SK-N-DZ (cell line): ENCODE measurements at places on chromosomes 5 and 9.

- no peak for DNase-seq
These were observed 135.1 kb upstream of the IRX2 start for GRCh38 chr5:2886531-2886930.

DNA sequence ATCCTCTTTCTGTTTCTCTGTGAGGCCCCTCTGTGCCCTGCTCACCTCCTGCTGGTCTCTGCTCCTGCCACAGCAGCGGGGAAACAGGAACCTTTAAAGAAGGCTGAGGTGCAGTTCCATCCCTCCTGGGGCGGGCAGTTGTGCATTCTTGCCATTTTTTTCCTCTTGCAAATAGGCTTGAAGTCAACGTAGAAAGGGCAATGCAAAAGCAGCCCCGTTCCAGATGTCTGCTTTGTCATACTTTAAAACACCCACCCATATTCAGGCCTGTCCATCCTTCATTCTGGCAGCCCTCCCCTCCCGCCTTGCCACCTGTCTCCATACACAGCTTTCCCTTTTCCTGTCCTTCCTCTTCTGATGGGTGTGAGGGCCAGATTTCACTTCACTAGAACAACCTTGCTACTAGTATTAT, 65.4 kb upstream of the KLF9 start:
- no peak for DNase-seq

DNA sequence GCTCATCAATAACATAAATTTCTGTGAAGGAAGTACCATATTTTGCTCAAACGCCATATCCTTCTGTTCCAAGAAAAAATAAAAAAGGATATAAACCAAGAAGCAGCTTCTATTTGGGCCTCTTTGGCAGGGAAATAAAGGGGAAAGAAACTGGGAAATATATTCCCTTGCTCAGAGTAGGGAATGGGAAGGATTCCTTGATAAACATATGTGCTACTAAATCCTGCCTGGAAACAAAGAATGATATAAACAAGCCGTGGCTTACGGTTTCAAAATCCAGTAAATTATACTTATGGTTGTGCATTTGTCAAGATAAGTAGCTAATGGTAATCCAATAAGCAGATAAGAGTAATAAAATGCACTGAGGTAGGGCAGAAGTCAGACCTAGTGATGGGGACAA, 481.6 kb downstream of the NTRK2 start:
- peak; percentile 55 for DNase-seq

DNA sequence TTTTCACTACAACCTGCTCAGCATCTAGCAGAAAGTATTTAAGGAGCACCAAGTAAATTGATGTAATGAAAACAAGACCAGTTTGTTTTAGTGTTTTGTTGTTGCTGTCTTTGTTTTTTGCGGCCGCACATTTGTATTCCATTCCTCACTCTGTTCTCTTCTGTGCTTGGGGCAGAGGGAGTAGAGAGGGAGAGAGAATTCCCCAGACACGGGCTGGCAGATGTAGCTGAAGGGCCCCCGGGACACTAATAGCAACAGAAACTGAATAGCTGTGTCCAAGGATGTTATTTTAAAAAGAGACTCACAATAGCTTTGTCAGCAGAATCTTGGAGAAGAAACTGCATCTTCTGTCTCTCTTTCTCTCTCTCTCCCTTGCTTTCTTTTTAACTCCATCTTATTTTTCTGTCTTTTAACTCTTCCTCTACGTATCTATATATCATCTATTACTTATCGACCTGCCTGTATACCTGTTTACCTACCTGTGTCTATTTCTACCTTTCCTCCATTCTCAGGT, 145.3 kb downstream of the PAPPA start:
- DNase-seq: no peak

DNA sequence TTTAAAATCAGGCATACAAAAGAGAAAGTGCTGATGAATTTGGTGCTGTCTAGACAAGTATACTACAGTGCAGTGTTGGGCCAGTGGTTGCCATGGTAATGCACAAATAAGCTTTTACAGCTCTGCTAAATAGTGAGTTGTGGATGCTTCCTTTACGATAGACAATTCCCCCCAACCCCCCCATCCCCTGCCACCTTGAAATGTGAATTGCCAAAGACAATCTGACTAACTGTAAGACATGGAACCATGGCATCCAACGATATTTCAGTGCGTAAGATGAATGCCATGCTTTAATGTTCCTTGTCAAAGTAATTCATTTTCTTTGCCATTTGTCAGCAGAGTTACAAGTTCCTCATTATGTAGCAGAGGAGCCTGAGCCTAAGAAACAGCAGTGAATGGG, 91.5 kb upstream of the NREP start:
- no peak for DNase-seq

DNA sequence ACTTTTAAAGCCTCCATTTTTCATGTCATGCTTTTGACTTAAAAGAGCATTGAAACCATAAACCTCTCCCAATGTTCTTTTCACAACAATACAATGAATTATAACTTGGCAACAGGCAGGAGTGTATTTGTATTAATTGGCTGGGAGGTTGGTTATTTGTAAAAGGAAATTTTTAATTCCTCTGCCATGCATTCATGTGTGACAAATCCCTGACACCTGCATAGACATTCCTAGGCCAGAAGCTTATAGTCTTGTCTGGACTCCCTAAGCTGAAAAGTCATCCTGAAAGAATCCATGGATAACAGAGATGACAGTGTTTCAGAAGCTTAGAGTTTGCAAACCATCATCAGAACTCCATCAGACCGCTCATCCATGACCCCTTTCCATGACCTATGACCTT, 76.3 kb upstream of the PTGER4 start:
- DNase-seq: no peak

DNA sequence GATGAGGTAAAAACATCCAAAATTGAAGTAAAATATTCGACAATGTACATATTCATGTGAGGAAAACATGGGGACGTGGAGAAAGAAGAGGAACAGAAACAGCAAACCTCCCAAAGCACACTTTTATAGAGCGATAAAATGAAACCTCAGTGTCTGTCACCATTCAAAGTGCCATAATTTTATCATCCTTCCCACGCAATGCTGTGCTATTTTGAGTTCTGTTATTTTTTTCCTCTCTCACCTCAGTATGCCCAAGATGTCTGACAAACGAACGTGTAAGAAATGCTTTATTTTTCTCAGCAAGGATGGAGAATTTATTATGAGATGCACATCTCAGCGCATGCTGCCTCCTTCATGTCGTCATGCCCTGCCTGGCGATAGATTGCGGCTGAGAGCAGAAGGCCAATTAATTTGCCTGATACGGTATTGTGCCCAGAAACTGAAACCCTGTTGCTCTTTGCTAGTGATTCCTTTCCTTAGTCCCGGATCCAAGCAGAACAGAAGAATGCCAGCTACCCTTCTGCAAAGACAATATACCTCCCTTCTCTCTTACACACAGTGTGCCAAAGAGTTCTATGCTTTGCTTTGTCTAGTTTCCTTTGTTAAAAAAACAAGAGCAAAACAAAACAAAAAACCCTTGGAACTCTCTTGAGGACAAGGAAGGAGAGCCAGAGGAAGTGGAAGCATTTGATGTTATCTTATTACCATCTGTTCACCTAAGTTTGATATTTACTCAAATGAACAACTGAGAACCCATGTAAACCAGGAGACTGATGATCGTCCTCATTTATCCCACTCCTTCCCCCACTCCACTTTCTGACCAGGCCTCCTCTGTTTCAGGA, 192.4 kb downstream of the SEMA6A start:
- peak; percentile 11 for DNase-seq

- peak; percentile 4 for DNase-seq
These were observed 22.9 kb upstream of the CMYA5 start for GRCh38 chr5:79666758-79667157.

GRCh38 chr9:125613141-125613540, 93.9 kb downstream of the MAPKAP1 start:
- no peak for DNase-seq

DNA sequence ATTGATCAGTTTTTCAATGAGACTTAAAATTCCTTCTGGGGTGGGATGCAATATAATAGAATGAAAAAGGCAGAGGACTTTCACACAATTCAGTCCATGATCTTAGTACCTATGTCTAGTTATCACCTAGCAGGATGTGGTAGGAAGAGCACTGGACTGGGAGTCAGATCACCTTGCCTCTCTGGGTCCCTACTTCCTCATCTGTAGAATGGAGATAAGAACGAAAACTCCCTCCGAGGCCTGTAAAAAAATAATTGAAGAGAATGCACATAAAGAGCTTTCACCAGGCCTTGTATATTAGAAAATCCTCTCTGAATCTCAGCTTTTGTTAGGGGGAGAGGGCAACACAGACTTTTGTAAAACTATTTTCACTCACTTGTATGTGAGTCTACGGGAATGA, 681 bp upstream of the TMEFF1 start:
- no peak for DNase-seq

GRCh38 chr9:126519660-126520420, 93.9 kb upstream of the LMX1B start:
- no peak for DNase-seq

DNA sequence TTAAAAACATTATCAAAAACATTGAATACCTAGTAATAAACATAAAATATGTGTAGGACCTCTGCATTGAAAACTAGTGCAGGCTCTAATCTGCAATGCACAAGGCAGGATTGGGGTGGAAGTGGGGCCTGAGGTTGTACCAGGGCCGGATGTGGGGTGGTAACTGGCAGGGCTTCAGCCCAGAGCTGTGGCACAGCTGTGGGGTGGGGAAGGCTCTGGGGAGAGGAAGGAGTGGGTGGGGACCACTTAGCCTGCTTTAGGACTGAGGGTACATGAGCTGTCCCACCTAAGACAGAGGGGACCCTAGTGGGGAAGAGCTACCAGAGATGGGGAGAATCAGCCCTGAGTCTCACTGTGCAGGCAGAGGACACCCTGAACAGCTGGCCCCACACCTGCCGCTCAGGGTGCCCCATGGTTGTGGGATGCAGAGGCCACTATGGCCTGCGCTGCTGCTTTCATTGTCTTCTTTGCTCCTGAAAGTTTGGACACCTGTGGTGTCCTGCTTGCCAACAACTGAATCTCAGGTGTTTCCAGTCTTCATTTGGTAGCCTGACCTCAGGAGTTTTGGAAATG, 311.4 kb downstream of the TLE4 start:
- no peak for DNase-seq

- DNase-seq: peak; percentile 48
These were observed 466.1 kb downstream of the TLR4 start for GRCh38 chr9:118170032-118170955.

DNA sequence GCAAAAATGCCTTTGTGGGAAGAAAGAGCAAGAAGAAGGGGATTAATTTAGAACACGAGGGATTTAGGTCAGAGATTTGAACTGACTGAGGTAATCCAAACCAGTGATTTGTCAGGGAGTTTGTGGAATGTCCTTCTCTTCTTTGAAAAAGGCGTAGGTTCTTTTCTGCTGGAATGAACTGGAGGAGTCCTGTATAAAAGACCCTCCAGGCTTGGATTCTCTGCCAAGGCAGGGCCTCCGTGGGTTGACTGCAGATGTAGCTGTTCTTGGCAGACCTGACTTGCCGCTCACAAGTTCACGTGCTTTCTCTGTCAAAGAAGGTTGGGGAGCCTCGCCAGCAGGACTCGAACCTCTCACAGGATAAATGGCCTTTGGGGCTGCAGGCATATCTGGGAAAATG, 62.8 kb upstream of the STC2 start:
- no peak for DNase-seq

GRCh38 chr5:54093081-54093492, 217.3 kb downstream of the ARL15 start:
- DNase-seq: no peak

DNA sequence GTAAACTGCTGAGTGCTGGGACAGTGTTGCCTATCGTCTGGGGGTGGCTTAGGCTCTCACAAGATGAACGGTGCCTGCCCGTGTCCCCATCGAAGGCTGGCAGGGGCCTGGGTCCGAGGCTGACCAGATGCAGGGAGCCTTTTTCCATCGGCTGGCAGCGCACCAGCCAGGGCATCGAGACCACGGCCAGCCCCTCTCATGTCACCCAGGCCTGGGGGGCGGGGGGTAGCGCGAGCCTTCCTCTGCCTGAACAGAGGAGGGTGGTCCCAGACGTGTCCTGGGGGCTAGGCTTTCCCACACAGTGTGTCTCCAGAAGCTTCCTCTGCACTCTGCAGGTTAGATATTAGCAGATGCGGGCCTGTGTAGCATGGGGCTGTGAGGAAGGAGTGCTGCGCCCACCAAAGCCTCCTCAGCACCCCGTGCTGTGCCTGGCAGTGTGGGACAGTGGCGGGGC, 17.3 kb downstream of the FGD3 start:
- DNase-seq: no peak

- no peak for DNase-seq
These were observed 402.1 kb downstream of the PRELID2 start for GRCh38 chr5:145433077-145433476.

DNA sequence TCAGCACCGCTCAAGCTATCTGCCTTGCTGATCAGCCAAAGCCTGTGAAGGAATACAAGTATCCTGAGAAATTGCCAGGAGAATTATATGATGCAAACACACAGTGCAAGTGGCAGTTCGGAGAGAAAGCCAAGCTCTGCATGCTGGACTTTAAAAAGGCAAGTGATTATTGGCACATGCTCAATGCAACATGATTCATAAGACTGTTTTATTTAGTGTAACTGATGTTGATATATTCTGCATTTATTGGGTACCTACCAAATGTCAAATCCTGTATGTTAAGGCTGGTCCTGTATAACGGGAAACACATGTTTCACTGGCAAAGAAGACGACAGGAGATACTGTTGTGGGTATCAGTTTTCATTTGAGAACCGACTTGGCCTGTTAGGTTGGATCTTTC, 69.0 kb downstream of the ADAMTS16 start:
- DNase-seq: no peak

DNA sequence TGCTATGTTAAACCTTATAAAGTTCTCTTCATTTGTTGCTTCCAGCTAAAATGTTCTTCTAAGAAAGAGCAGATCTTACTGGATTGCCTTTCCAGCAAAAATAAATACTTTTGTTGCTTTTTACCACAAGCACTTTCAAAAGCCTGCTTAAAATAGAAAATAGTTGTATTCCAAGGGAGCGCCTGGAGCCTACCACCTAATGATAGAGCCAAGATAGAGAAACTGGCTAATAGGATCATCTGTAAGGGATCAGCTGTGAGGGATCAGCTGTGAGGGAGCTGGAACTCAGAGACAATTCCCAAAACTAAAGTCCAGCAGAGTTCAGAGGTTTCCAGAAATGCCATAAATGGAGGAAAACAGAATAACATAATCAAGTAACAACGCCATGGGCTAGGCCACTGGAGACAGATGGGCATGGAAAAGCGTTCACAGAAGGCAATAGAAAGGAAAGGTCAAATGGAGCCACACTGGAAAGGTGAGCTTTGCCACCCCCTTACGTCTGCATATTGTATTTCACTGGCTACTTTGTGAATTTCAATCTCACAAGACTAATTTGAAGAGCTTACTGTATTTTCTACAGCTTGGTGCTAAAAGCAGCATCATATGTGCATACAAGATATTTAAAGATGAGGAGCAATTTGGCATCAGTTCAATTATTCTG, 140.6 kb upstream of the TLE4 start:
- DNase-seq: no peak

- no peak for DNase-seq
These were observed 6.3 kb downstream of the FGF18 start for GRCh38 chr5:171425596-171426244.

DNA sequence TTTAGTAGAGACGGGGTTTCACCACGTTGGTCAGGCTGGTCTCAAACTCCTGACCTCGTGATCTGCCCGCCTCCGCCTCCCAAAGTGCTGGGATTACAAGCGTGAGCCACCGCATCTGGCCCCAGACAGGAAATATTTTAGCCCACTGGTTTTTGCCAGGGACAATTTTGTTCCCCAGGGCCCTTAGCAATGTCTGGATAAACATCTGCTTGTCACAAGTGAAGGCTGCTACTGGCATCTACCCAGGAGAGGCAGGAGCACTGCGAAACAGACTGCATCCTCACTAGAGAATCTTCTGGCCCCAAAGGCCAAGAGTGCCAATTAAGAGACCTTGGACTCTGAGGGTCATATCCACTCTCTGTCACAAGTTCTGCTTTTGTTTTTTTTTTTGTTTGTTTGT, 2.4 kb upstream of the TPRN start:
- DNase-seq: no peak
